Hypothalamus (tissue), 51 donors: ENCODE measurements at places on chromosomes 3 and 15.

- no peak for DNase-seq
Observed at GRCh38 chr3:139187648-139188047, 143.0 kb upstream of the PRR23C start.

DNA sequence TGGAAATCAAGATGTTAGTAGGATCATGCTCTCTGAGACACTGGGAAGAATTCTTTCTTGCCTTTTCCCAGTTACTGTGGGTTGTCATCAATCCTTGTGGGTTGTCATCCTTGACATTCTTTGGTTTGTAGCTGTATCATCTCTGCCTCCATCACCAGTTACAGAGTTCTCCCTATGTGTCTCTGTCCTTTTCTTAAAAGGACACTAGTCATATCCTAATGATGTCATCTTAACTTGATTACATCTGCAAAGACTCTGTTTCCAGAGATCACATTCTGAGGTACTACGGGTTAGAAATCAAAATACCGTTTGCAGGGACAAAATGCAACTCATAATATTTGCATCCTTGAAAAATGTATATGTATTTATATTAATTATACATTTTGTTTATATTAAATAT is 500.4 kb downstream of the ZBBX start:
- DNase-seq = no peak

- no peak for DNase-seq
Observed at GRCh38 chr3:114496021-114496434, 202.2 kb downstream of the TIGIT start.

DNA sequence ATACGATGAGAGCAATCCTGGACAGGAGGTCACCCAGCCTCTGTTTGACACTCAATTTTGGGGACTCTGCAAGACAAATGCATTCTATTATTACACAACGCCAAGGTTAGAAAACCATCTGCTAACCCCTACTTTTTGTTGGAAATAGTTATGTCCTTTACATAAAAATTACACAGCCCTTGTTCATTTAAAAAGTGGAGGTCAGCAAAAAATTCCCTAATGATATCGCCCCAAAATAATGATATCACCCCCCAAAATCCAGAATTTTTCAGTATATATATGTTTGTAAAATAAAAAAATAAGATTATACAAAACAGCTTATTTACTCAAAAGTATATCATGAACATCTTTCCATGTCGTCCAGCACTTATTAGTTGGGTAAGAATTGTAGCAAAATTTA is 11.4 kb downstream of the ROPN1 start:
- DNase-seq = no peak

GRCh38 chr3:51709004-51709420 is 2.1 kb downstream of the GRM2 start:
- DNase-seq = no peak

- DNase-seq = no peak
Observed at GRCh38 chr15:69806287-69806915, 291.3 kb downstream of the TLE3 start.

GRCh38 chr3:12773710-12774086 is 14.6 kb upstream of the TMEM40 start:
- DNase-seq = no peak

DNA sequence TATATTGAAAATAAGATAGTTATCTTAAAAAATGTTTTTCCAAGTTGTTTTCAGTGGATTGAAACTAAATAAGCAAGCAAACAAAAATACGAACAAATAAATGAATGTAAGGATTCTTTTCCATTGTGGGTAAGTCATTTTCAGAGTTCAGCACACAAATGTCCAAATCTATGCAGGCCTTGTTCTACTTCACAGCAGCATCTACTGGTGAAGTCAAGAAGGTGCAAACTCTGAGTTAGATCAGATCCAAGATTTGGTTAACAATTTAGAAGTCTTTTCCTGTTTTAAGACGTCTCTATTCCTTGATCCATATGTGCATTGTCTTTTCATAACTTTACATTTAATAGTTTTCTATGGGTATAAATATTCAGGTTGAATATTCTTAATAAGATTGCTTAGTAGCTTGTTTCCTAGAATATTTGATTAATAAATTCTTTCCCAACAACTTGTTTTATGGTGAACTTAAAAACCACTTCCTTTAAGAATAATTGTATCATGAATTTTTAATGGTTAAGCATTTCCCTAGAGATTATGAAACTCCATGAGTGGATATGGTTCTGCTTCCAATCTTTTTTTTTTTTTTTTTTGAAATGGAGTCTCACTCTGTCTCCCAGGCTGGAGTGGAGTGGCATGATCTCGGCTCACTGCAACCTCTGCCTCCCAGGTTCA is 10.5 kb downstream of the PTX3 start:
- DNase-seq = no peak

GRCh38 chr3:61015859-61016258 is 235.4 kb downstream of the FHIT start:
- no peak for DNase-seq

GRCh38 chr15:80168421-80168820 is 15.6 kb downstream of the FAH start:
- no peak for DNase-seq

DNA sequence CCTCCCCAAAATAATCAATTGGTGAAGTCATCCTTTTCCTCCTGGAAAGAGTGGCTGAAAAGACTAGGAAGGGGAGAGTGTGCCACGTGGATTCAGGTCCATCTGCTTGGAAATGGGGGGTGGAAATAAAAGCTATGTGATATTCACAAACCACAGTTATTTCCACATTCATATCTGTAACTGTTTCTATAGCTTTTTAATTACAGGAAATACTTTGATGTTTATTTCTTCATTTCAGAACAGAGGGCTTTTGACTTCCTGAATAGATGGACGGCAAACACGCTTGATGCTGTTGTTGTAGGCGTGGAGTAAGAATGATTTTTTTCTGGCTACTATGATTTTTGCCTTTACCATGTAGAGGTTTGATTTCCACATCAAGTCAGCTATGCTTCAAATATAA is 10.1 kb downstream of the AADACL2 start:
- no peak for DNase-seq
